ENCODE measurements at places on chromosomes 16 and 17. TPM values are rescaled to one million over a fixed set of nuclear protein-coding genes. Genes with fewer than 3 reads are reported as not detected.

Gene GUCY2D
- not detected for total RNA-seq

Gene ADAP2
- total RNA-seq: 5.1 TPM

Gene ASGR2
- not detected for total RNA-seq

Gene RAMP2
- total RNA-seq: 1.0 TPM

Gene NACA2
- total RNA-seq: not detected

Gene SOCS3
- total RNA-seq: 42.8 TPM

Gene HGS
- total RNA-seq: 122 TPM

Gene C16orf96
- total RNA-seq: not detected

Gene POLR2C
- total RNA-seq: 64.5 TPM

Gene PRSS27
- 0.29 TPM for total RNA-seq
